ENCODE measurements at places on chromosomes 16 and 17.

DNA sequence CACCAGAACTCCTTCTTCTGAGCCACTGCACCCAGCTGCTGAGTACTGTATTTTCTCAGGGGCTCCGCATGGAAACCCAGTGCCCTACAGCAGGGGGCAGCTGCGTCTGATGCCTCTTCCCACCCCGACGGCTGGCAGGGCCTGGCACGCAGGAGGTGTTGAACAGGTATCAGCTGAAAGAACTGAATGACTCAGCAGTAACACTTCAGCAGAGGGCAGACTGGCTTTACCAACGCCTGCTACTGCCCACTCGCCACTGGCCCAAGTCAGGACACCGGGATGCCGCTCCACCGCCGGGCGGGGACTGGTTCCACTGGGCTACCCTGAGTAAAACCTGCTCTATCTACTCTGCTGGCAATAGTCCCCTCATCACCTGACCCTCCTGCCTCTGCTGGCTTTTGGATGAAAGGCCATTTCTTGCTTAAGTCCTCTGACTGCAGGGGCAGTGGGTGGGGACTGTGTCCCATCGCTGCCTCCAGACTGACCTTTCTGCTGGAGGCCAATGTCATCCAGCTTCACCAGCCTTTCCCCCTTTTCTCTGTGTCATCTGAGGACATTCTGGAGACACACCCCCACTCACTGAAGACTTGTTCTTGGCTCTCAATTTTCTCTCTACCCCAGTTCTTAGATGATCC is 100.4 kb upstream of the FA2H start:
- DNase-seq: no peak

DNA sequence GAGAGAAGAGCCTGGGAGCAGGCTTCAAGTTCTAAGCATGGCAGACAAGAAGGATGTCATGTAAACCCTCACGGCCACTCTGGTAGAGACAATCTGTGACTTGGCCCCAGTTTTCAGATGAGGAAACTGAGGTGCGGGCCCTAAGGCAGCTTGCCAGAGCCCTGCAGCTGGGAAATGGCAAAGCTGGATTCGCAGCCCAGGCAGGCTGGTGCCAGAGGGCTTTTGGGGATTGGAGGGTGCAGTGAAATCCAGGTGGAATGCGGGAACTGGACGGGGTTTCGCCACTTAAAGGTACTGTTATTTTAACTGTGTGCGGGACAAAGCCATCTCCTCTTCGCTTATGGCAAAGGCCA is 477 bp upstream of the OSGIN1 start:
- DNase-seq: no peak

- DNase-seq: no peak
Measured at GRCh38 chr17:64964796-64965195, 45.5 kb upstream of the LRRC37A3 start.

GRCh38 chr16:11640987-11641817 is 27.1 kb upstream of the SNN start:
- peak; percentile 45 for DNase-seq

GRCh38 chr17:45394091-45394490 is 38.6 kb downstream of the ARHGAP27 start:
- DNase-seq: no peak

Measured in Daoy (cell line).